Sigmoid colon (tissue), 7 donors: ENCODE measurements at places on chromosomes 3 and 15. TPM values are rescaled to one million over a fixed set of nuclear protein-coding genes. Genes with fewer than 3 reads are reported as not detected.

The SAMMSON gene
- not detected for polyA plus RNA-seq

The RARRES1 gene
- 10.2 TPM for polyA plus RNA-seq

The C3orf22 gene
- not detected for polyA plus RNA-seq

The SLC7A14 gene
- polyA plus RNA-seq, result not detected

The EPHB3 gene
- polyA plus RNA-seq, result 1.6 TPM

The ERICH6 gene
- polyA plus RNA-seq, result not detected

The NBEAL2 gene
- polyA plus RNA-seq, result 7.8 TPM

The LTK gene
- polyA plus RNA-seq, result 4.8 TPM

The IGDCC3 gene
- polyA plus RNA-seq, result under 0.01 TPM

The SKOR1 gene
- polyA plus RNA-seq, result not detected

The UQCC5 gene
- 11.8 TPM for polyA plus RNA-seq

The CAMK2N2 gene
- not detected for polyA plus RNA-seq

The TGM4 gene
- not detected for polyA plus RNA-seq

The POMGNT2 gene
- 3.6 TPM for polyA plus RNA-seq
